Cortex of kidney (tissue), 1 donor: ENCODE measurements at places on chromosomes 5 and 9.

DNA sequence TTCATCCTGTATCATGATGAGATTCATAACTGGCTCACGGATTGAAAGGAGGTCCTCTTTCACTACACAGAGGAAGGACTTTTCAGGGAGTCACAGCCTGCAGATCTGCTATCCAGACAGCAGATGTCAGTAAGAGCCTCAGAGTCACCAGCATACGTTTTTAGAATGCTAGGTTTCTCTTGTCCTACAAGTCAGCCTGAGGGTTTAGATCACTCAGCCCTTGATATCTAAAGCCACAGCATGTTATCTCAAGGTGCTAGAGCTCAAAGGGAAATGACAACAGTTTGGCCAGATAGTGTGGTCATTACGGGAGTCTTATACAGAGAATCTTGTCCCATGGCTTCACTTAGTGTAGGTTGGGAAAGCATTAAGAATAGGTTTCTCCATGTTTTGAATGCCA lies 30.9 kb upstream of the SLC46A2 start:
- DNase-seq = no peak

DNA sequence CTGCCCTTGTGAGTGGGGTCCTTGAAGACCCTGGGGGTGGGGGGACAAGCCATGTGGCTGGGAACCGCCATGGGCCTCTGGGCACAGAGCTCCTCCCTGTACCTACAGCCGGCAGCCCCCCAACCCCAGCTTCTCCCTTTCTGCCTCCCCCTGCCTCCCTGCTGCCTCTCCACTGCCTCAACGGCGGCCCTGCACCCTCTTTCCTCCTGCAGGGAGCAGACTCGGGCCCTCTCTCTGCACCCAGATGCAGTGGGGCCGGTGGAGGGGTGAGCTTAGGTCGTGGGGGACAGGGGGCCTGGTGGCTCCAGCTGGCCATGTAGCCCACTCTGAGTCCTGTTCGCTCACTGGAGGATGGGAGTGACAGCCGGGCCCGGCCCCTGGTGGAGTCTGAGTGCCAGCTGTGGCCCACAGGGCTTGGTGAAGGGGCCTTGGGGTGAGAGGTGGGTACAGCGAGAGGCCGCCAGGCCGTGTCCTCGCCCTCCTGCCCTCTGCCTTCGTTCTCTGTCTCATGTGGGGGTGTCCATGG lies 139.3 kb upstream of the COL5A1 start:
- no peak for DNase-seq

GRCh38 chr5:36621985-36622384 lies 15.6 kb downstream of the SLC1A3 start:
- DNase-seq = no peak

DNA sequence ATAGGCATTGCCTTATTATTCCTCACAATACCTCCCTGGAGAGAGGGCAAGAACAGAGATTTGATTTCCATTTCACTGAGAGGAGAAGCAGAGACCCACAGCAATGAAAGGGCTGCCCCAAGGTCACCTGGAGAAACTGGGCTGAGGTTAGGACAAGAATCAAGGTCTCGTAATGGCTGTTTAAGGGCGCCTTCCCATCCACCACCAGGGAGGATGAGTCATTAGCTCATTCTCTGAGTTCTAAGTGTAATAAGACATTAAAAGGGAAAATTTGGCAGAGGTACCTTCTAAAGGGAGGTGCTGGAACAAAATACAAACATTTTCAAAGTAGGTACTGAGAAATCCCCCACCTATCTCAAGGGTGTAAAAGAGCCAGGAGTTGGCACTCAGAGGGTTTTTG lies 52.6 kb upstream of the TCERG1 start:
- no peak for DNase-seq

- no peak for DNase-seq
Observed at GRCh38 chr9:93205896-93206575, 22.1 kb downstream of the WNK2 start.

DNA sequence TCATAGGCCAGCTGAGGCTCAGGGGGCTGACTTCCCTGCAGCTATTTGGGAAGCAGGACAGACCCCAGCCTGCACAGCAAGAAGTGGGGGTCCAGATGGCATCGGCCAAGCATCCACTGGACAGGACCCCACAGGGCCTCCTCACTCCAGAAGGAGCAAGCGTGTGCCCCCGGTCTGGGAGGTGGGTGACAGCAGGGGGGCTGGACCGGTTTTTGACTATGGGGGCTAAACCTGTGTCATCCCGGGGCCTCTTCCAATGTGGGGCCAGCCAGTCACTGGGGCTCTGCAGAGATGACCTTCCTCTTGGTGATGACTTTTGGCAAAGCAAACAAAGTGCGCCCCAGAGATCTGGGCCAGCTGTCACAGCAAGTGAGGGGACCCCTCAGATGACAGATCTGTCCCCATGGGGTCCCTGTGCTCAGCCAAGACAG lies 163.9 kb downstream of the OLFM1 start:
- no peak for DNase-seq

GRCh38 chr9:76510041-76510440 lies 51.1 kb downstream of the GCNT1 start:
- DNase-seq = no peak

- no peak for DNase-seq
Observed at GRCh38 chr5:111853748-111854147, 96.8 kb upstream of the NREP start.

- no peak for DNase-seq
Observed at GRCh38 chr5:2139478-2139877, 256.8 kb upstream of the IRX4 start.

GRCh38 chr9:95037789-95038521 lies 279.6 kb downstream of the FANCC start:
- DNase-seq = no peak

DNA sequence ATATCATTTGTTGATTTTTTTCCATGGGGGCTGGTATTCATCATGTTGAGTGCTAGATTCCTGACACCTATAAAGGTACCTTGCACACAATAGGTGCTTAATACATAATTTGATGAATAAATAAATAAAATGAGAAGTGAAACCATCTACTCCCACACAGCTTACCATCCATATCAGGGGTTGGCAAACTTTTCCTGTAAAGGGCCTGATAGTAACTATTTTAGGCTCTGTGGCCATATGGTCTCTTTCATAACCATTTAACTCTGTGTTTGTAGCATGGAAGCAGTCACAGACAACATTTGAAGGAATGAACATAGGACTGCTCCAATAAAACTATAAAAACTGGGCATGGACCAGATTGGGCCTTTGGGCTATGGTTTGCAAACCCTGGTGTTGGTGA lies 100.3 kb downstream of the GCNT1 start:
- DNase-seq = no peak

DNA sequence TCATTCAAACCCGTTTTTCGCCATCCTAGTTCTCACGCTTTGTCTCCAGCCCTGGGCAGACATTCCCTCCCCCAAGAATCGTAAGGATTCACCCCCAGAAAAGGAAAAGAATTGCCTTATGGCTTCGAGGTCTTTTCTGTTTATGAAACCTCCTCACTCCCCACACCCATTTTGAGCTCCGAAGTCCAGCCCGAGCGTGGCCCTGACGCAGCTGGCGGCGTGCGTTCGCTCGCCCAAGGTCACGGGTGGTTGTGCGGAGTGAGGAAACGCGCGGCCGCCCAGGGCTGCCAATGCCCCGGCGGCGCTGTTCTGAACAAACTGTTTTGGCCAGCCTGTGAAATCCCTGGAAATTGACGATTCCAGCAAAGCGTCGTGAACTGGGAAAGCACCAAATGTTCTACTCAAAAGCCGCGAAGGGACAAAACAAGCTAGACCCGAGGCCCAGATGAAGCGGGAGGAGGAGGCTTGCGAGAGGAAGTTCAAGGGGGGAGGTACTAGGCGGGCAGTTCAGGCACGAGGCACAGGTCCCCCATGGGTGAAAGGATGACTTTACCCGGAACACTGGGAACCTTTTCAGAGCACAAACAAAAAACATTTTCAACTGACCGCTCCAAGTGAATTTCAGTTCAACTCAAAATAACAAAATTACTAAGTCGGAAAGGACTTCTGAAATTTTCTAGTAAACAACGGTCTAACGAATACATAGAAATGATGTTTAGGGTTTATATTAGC lies 683 bp upstream of the ZFAND5 start:
- peak; percentile 73 for DNase-seq

- DNase-seq = no peak
Observed at GRCh38 chr5:171309276-171310211, 496 bp downstream of the TLX3 start.

DNA sequence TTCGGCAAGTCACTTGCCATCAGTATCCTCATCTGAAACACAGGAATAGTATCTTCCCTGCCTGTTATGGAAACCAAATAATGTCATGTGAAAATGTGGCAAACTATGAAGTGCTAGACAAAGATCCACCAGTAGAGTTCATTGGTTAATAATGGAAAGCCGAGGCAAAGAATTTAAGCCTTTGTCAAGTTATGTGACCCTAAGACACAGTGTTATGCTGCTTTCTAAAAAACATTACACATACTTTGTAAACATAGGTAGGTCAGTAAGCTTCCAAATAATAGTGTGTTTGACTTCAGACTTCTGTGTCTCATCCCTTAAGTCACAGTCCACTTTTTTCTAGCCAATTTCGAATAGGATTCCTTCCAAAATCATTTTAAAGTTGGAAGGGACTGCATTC lies 6.0 kb downstream of the PTAR1 start:
- DNase-seq = no peak

GRCh38 chr9:137129456-137130175 lies 9.3 kb upstream of the GRIN1 start:
- peak; percentile 43 for DNase-seq
